ENCODE measurements at places on chromosomes 5 and 9.

GRCh38 chr9:125774106-125774505 lies 26.9 kb downstream of the PBX3 start:
- no peak for DNase-seq

DNA sequence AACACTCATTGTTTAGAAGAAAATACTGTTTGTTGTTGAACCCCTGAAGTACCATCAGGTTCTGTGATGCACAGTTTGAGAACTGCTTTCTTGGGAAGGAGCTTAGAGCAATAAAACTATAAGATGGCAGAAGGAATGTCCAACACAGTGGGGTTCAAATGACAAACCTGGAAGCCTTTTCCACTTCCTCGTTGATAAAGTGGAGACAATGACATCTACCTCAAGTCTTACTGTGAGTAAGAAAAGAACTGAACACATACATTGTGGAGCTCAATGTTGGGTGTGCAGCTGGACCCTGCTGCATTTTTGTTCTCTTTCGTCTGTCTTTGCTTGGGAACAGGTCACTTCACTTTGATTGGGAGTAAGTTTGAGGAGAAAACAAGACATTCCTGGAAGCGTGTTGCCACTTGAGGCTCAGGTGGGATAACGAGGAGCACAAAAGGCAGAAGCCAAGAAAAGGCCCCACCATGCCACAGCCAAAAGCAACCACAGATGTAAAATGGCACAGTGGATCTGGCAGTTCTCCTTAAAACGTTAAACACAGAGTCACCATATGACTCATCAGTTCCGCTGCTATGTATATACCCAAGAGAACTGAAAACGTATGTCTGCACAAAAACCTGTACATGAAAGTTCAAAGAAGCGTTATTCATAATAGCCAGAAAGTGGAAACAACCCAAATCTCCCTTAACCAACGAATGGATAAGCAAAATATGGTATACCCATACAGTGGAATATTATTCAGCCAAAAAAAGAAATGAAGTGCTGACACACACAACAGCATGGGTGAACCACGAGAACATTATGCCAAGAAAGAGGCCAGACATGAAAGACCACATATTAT lies 42.9 kb upstream of the SUB1 start:
- no peak for DNase-seq

GRCh38 chr5:140497897-140498296 lies 49.6 kb upstream of the EIF4EBP3 start:
- DNase-seq: no peak

- DNase-seq: no peak
These were observed 105.9 kb upstream of the IER5L start for GRCh38 chr9:129283705-129284606.

- no peak for DNase-seq
These were observed 20.8 kb upstream of the SLC6A3 start for GRCh38 chr5:1465966-1466471.

GRCh38 chr9:83299571-83299970 lies 236.6 kb upstream of the RASEF start:
- no peak for DNase-seq

DNA sequence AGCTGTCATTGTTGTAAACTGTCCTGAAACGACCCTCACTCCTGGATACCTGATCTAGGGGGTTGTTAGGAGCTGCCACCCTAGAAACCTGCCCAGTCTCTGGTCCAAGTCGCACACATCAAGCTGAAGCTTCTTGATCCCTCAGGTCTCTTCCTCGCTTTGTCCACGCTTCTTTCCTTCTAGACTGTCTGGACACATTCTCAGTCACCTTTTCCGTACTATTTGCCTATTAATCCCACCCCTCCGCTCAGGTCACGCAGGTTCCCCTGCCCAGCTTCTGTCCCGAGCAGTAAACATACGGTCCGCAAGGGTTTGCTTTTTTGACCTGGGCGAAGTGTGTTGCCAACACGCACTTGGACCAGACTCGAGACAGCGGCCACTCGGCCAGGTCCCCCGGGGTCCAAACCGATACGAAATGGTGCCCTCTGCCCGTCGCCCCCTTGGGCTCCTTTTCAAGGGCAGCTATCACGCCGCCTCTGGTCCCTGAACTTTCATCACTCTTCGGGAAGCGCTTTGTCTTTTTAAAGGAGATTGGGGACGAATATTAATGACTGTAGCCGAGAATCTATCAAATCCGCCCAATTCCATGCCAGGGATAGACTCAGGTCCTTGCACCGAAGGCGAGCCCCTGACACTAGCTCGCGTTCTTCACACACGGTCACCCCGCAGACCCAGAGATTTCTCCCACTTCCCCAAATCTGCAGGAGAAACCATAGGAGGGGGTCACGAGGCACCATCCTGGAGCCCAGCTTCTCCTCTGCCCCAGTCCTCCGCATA lies 814 bp downstream of the PLCXD3 start:
- no peak for DNase-seq

GRCh38 chr5:75677607-75678006 lies 39.6 kb downstream of the POC5 start:
- DNase-seq: no peak

DNA sequence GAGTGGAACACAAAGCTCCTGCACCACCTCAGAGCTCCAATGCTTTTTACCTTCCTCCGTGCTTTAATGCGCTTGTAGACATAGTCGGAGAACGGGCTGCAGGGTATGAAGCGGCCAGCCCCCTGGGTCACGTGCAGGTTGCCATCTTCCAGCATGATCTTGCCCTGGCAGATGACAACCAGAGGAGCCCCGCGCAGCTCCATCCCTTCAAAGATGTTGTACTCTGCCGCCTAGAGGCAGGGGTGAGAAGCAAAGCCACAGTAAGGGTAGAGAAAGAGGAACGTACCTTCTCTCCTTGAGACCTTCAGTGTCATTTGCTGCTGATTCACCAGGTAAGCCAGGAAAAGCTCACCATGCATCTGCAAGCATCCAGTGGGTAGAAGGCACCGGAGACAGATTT lies 112.3 kb downstream of the DPYSL3 start:
- no peak for DNase-seq

Measured in activated T-cell treated with anti-CD3 and anti-CD28 coated beads for 48 hours (primary cell).